ENCODE measurements at places on chromosomes 2 and 18.
A peak's percentile ranks its signal among the peaks of the same experiment; 100 is the strongest.

DNA sequence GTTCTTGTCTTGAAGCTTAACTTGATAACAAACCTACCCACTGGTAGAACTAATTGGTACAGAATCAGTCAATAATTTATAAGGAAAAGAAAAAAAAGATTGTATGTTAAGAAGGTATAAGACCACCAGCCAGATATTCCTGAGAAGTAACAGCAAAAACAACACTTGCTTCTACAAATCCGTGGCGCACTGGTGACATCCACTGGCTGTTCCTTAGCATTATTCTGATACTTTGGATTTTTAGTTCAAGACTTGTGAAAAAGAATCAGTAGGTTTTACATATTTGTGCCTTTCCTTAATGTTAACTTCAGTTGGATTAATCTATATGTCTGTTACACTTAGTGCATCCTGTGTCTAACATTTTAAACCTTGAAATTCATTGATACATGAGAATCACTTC, 141.8 kb downstream of the GRB14 start:
- DNase-seq = peak; percentile 43

DNA sequence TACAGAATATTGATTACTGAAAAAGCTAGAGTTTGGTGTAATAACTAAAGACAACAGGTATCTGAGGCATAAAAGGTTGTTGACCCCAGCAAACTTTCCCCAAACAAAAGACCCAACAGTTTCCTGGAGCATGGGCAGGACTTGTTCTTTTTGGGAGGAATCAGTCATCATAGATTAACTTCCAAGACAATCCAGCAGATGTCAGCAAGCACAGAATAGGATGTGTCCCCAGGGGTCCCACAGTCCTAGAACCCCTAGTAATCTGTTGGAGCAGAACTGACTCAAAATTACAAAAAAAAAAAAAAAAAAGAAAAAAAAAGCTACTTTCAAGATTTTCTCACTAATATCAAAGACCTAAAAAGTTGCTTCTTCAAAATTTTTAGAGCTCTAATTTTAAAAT, 564.7 kb upstream of the SLC39A10 start:
- DNase-seq = no peak

DNA sequence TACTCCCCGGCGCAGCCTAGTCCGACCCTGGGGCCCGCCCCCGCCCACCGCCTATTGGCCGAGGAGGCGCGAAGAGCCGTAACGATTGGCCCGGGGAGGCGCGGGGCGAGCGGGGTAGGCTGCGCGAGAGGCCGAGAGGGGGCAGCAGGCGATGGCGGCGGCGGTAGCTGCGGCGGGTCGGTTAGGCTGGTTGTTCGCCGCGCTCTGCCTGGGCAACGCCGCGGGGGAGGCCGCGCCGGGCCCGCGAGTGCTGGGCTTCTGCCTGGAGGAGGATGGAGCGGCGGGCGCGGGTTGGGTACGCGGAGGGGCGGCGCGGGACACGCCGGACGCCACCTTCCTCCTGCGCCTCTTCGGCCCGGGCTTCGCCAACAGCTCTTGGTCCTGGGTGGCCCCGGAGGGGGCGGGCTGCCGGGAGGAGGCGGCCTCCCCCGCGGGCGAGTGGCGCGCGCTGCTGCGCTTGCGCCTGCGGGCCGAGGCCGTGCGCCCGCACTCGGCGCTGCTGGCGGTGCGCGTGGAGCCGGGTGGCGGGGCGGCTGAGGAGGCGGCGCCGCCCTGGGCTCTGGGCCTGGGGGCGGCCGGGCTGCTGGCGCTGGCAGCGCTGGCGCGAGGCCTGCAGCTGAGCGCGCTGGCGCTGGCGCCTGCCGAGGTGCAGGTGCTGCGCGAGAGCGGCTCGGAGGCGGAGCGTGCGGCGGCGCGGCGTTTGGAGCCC, at the start of gene CNNM3:
TSS of gene CNNM3 (plus strand) at position 142 of the 709 bp plus-strand sequence. CDS start at position 152, 10 bp downstream.
- peak; percentile 88 for DNase-seq

DNA sequence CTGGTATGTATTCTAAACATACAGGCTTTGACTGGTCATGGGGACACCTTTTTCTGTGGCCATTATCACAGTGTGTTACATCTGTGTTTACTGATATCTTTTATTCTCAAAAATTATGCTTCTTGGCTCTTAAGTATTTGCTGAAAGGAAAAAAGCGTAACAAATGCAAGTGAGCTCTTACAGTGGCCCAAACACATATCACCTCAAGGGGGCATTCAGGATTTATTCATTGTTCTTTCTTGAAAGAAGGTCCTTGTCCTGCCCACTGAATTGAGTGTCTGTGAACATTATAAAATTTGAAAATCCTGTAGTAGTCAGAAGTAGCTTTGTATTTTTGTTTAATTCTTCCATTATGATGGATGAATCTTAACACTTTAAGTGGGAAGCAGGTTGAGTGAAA, 454.5 kb downstream of the XIRP2 start:
- DNase-seq = peak; percentile 3

- no peak for DNase-seq
These were observed 1.8 kb downstream of the ADRA2B start for GRCh38 chr2:96114546-96114902.

DNA sequence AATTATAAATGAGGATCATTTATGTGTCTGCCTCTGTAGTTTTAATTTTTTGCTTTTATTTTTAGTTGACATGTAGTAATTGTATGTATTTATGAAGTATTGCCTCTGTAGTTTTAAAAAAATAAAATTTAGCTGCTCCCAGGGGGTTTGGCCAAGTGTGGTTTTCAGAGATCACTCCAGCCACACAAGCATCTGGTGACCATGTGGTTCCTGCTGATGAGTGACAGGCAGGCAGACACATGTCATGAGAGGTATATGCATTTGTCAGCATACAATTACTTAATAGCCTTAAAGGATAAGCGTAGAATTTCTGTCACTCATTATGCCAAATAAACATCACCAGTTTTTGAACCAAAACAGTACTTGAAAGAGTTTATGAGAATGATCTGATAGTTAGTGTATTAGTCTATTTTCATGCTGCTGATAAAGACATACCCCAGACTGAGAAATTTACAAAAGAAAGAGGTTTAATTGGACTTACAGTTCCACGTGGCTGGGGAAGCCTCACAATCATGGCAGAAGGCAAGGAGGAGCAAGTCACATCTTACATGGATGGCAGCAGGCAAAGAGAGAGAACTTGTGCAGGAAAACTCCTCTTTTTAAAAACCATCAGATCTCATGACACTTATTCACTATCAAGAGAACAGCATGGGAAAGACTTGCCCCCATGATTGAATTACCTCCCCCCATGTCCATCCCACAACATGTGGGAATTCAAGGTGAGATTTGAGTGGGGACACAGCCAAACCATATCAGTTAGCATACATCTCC, 29.6 kb downstream of the MREG start:
- peak; percentile 31 for DNase-seq

DNA sequence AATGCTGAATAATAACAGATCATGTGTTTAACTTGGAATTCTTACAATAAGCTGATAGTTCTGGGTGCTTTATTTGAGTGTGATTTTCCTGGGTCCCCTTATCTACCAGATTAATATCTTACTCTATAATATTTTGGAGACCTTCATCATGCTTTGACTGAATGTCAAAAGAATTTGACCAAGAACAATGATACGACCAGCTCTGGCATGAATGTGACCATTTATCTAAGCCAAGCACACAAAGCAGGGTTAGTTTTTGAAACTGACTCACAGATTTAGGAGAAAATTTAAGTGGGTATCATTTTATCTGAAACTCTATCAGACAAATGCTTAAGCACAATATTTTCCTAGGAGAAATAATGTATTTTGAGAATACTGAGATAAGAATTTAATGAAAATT, 677.0 kb downstream of the NYAP2 start:
- no peak for DNase-seq

GRCh38 chr2:233679196-233679595, 2.5 kb upstream of the UGT1A7 start:
- no peak for DNase-seq

- DNase-seq = no peak
These were observed 26.0 kb upstream of the GLI2 start for GRCh38 chr2:120709608-120710041.

DNA sequence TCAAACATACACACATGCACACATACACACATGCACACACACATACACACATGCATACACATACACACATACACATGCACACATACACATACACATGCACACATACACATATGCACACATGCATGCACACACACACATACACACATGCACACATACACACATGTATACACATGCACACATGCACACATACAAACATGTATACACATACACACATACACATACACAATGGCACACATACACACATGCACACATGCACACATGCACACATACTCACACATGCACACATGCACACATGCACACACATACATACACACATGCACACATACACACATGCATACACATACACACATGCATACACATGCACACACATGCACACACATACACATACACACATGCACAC, 137.2 kb downstream of the ACKR3 start:
- no peak for DNase-seq

GRCh38 chr2:121710470-121711170, 26.1 kb downstream of the NIFK start:
- peak; percentile 56 for DNase-seq

GRCh38 chr2:67260343-67261277, 136.5 kb upstream of the ETAA1 start:
- peak; percentile 100 for DNase-seq

GRCh38 chr2:96095116-96095636, 21.2 kb downstream of the ADRA2B start:
- DNase-seq = no peak

GRCh38 chr2:236574424-236575145, 5.0 kb downstream of the ACKR3 start:
- DNase-seq = no peak

DNA sequence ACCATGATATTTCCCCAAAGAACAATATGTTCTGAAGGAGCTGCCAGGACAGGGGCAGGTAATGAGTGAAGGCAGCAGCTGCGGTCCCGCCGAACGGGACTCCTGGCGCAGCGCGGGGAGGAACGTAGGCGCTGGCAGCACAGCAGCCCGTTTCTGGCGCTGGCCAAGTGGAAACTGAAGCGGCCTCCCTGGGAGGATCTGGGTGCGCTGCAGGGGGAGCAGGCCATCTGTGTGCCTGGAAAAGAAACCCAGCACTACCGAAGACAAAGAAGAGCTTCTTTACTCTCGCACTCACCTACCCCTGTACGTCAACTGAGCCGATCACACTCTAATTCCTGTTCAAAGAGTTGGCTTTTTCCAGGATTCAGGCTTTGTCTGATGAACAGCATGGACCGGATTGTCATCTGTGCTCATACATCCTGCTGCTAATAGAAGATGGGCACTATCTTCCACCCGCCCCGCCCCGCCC, 11.8 kb downstream of the G6PC2 start:
- DNase-seq = peak; percentile 13

GRCh38 chr2:192735447-192735846, 540.7 kb upstream of the TMEFF2 start:
- no peak for DNase-seq

- DNase-seq = no peak
These were observed 34.0 kb downstream of the TMEM185B start for GRCh38 chr2:120189189-120189588.

GRCh38 chr2:54975598-54976492, 74.4 kb downstream of the RTN4 start:
- no peak for DNase-seq

DNA sequence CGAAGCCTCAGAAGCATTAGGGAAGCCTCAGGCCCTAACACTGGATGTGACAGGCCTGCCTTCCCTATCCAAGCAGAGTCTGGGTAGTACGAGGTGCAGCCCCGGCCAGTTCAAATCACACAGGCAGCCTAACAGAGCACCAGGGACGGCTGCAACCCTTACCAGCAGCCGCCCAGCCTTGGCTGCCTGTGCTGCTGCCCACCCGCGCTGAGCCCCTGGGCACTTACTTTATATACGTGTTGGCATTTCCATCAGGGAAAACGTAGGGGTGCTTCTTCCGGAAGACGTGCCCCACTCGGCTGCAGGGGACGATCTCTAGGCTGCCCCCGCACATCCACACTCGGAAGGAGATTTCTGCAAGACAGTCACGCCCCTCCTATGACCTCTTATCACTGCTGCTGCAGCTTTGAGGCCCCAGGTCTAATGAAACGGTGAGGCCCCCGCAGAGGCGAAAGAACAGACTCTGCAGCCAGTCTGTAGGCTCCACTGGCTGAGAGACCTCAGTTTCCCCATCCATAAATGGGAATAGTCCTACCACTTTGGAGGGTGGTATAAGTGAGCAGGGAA, 124.7 kb upstream of the CAPN13 start:
- DNase-seq = no peak

GRCh38 chr2:216188956-216189355, 79.8 kb downstream of the XRCC5 start:
- DNase-seq = peak; percentile 42

GRCh38 chr18:62437235-62438017, 85.4 kb upstream of the ZCCHC2 start:
- DNase-seq = peak; percentile 74

DNA sequence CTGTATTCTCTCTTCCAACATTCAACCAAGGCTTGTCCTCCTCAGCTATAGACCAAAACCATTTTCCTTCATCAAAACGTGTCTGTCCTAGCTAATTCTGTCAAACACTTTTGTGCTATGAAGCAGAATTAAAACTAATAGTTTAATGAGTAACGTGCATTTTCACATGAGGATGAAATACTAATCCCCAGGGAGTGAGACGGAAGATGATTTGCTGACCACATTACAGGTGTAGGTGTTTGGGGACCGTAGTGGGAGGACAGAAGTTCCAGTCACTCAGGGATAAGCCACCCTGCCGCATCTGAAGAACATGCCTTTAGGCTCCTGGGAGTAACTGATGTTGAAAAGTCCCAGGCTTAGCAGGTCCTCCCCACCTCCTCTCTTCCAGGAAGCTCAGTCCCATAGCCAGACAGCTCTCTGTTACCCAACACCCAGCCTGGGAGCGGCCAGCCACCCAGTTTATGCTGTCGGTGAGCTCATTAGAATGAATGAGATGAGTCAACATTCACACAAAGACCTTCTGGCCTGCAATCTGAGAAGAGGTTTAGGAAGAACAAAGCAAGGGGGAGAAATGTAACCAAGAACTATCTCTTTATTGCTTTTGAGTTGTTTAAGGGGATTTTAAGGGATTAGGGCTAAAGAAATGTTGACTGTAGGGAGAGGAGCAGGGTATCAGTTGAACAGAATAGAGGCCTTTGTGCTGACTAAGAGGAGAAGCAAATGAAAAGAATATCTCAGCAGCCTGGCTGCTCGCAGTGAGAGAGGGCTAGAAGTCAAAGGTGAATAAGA, 122.5 kb downstream of the FOXI3 start:
- peak; percentile 2 for DNase-seq

Measured in fibroblast of upper back skin (primary cell).